CD4-positive, alpha-beta T cell treated with Interferon gamma for 1 hour (primary cell): ENCODE measurements at places on chromosomes 2 and 18.

DNA sequence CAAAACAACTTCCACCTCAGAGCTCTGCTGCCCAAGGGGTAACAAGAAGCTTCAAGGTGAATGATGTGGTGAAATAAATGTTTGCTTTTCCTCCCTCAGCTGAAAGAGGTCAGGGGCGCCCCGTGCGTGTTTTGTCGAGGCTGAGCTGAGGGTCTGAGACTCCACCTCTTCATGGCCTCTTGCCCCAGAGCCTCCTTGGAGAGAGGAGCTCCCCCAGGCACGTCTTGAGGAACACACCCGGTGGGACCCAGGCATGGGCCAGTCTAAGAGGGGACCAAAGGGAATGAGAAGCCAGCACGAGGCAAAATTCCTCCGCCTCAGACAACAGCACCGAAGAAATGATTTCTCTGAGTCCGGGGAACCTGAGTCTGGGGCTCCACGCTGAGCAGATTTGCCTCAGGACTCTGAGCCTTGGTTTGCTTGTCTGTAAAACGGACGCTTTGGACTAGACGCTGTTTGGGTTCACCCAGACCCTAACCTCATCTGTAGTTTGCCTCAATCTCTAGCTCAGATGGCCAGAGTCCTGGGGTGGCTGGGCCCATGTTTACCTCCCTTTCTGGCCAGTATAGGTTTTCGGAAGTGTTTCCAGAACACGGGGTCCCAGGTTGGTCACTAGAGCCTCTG is 56.4 kb upstream of the ODC1 start:
- DNase-seq = no peak

DNA sequence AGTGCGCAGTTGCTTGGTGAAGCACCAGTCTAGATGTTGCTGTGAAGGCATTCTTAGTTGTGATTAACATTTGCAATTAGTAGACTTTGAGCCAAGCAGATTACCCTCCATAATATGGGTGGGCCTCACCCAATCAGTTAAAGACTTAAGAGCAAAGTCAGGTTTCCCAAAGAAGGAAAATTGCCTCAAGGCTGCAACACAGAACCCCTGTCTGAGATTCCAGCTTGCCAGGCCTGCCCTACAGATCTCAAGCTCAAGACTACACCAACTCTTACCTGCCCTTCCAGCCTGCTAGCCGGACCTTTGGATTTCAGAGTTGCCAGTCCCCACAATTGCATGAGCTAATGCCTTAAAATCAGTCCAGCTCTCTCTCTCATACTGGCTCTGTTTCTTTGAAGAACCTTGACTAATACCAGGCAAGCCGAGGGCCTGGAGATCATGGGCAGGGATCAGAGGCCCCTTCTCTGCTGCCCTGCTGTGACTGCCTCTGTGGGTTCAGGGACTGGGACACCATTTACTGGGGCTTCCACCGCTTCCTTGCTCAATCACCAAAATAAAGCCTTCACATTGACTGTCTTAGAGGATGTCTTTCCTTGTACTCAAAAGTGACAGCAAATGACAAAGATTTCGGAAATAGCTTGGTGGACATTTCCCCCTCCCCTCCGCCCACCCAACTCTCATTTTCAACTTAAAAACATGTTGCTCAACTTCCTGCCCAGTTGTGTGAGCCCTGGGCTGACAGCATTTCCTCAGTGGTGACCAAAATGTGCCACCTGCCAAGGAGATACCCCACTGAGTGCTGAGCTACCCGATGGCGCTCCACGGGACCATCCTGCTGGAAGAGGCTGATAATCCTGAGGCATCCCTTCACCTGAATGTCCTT is 86.7 kb downstream of the GALNT14 start:
- DNase-seq = no peak

DNA sequence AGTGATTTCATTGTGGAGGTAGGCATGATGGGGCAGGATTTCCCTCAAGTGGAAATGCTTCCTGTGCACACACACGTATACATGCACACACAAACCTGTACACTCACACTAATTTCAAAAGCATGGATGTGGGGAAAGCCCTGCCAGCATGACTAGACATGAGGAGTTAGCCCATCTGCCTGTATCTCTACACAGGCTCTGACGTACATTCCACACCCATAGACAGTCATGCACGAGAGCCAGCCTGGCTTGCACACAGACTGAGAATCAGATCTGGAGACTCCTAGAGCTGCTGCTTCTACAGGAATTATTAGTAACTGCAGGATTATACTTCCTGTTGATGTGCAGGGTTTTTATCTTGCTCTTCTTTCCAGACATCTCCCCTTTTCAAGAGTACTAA is 27.3 kb upstream of the NFU1 start:
- no peak for DNase-seq

GRCh38 chr2:3654531-3655225 is 3.3 kb upstream of the ALLC start:
- no peak for DNase-seq

GRCh38 chr18:13564579-13564978 is 161.8 kb downstream of the FAM210A start:
- DNase-seq = no peak

GRCh38 chr18:2191180-2191790 is 380.0 kb downstream of the METTL4 start:
- no peak for DNase-seq

GRCh38 chr2:18435426-18436037 is 124.9 kb downstream of the RDH14 start:
- no peak for DNase-seq

DNA sequence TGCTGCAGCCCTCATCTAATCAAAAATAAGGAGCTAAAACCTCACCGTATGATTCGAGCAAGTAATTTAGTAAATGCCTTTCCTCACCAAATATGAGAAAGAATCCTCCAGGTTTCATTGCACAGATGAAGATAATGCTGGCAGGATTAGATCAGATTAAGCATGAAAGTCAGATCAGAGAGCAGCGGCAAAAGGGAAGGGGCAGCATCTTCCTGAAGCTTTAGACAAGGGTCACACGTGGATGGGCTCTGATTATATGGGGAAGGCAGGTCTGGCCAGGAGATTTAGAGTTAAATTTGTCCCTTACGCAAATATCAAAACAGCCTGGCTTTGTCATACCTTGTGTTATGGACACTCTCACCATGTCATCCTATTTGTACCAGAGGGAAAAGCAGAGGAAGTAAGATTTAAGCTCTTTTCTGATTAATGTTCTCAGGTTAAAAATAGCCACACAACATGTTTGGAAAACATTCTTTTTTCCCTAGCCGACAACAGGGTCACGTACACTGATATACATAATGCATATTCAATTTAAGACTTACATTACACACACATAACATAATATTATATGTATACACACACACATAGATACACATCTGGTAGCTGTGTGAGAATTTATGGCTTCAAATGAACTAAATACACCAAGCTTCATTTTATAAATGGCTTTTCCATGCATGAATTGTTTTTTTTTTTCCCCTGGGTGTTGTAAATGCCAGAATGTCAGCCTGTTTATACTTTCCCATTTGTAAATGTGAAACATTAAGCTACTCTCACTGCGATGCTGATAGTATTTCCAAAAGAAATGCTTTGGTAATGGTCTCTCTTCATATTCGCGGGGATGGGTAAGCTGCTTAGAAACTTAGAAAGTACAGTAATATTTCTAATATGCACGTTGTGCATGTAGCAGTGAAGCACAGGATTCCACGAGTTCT is 196.3 kb upstream of the SIX3 start:
- no peak for DNase-seq

- no peak for DNase-seq
Observed at GRCh38 chr2:9939587-9940485, 11.7 kb upstream of the GRHL1 start.

- DNase-seq = peak; percentile 55
Observed at GRCh38 chr18:2979871-2980790, 32.8 kb downstream of the LPIN2 start.

DNA sequence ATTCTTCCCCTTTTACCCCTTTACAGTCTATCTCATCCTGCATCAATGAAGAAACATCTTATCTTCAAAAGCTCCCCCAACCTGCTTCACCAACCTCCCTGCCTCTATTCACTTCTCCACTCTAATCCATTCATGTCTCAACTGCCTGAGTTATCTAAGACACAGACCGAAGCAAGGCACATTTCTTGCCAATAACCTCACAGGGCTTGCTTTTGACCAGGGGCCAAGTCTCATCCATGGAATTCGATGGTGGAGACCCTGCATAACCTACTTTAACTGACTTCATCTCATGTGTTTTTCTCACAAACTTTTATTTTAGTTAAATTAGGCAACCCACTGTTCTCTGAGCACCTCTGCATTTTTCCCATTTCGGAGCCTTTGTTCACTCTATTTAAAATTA is 69.7 kb downstream of the MYCN start:
- DNase-seq = no peak
